ENCODE measurements at places on chromosomes 7 and 10.

GRCh38 chr7:41261080-41261479, 441.8 kb downstream of the INHBA start:
- peak; percentile 0 for DNase-seq

DNA sequence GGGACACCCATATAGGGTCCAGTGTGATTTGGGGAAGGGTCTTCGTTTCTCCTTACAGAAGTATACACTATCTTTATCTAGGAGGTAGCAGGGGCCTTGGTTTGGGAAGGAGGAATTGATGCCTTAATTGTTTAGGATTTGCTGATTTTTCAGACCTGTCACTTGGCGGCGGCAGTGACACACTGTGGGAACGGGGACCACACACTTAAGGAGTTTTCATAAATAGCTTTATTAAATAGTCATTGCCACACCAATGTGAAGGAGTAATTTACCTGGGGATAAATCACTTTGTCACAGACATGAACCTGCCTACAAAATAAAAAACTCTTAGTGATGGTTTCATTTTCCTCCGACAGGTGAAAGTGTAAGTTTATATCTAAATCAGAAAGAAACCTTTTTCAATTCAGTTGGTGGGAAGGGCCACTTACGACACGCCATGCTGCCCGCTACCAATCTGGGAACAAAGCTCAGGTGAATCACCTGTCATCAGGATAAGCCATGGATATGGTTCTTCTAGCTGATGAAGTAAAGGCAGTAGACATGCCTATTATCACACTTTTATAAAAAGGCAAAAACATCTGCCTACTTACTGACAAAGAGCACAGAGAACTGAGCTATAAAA, 12.3 kb upstream of the ENO4 start:
- DNase-seq: peak; percentile 44

- DNase-seq: peak; percentile 15
These were observed 13.6 kb downstream of the GIMAP4 start for GRCh38 chr7:150580638-150581394.

DNA sequence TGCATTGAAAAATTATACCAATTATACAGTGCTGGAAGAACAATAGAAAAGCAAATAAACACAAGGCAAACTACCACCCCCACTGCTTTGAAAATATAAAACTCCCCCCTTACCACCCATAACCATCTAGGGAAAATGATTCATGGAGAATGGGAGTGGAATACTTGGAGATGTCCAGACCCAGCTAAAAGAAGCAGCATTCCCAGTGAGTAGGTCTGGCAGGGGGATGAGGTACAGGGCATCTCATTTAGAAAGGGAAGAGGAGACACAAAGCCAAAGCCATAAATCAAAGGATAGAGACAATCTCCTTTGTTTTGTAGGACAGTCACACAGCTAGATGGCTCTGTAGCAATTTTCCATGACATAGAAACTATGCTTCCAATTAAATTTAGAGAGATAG, 36.0 kb upstream of the DGKI start:
- no peak for DNase-seq

- DNase-seq: peak; percentile 3
These were observed 24.0 kb downstream of the ELFN1 start for GRCh38 chr7:1693991-1694524.

- DNase-seq: peak; percentile 51
These were observed 503 bp downstream of the CROT start for GRCh38 chr7:87345962-87346371.

DNA sequence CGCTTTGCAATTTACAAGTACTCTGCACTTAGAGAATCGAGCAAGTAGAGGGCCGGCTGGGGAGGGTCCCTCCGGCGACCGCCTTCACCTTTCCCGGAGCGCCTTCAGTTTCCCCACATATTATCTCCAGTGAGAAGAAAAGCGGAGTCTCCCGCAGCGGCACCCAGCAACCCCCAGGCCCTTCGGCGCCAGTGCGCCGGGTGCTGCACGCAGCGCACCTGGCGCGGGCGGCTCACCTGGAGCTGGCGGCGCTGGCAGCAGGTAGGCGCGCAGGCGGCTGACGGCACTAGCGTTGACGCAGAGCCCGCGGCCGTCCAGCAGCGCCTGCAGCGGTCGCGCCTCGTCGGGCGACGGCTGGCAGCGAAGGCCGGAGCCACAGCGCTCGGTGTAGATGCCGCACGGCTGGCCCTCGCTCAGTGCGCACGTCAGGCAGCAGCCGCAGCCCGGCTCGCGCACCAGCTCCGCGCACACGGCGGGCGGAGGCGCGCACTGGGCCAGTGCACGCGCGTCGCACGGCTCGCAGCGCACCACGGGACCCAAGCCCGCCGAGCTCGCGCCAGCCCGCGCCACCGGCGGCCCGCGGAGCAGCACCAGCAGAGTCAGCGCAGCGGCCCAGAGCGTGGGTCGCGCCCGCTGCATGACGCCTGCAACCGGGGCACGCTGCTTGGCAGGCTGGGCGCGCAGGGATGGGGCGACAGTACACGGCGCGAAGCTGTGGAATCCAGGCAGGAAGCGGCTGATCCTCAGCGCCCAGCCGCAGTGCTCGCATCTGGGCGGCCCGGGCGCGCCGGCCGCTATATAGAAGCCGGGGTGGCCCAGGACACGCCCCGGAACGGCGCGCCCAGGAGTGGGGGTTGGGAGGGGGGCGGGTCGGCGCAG, at the start of gene IGFBP3:
TSS of gene IGFBP3 (minus strand) at position 771 of the 879 bp plus-strand sequence. CDS start at position 639, 132 bp downstream.
- DNase-seq: no peak

DNA sequence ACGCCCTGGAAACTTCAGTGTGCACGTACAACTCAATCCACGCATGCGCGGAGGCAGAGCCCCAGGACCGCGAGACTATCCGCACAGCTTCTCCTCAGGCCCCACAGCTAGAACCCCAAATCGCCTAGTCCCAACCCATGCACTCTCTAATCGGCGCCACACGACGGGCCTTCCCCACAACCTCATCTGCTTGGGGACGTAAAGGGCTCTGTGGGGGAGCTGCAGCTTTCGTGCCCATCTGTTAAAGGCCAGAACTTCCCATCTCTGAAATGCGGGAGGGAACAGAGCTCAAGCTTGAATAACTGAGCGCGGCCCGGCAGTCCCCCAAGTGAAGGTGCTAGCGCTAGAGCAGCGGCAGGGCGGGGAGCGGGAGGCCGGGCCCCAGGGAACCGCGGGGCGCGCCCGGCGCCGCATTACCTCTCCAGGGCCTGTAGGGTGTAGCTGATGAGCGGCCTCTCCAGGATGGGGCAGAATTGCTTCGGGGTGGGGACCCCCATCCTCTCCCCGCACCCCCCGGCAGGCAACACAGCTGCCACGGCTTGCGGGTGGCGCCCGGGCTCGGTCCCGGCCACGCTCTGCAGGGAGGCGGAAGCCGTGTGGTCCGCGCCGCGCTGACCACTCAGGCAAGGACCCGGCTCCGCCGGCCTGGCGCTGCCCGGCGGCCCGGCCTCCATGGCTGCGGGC, 547 bp downstream of the CRPPA start:
- peak; percentile 93 for DNase-seq

GRCh38 chr10:83673316-83673715, 466.0 kb upstream of the GHITM start:
- DNase-seq: no peak

DNA sequence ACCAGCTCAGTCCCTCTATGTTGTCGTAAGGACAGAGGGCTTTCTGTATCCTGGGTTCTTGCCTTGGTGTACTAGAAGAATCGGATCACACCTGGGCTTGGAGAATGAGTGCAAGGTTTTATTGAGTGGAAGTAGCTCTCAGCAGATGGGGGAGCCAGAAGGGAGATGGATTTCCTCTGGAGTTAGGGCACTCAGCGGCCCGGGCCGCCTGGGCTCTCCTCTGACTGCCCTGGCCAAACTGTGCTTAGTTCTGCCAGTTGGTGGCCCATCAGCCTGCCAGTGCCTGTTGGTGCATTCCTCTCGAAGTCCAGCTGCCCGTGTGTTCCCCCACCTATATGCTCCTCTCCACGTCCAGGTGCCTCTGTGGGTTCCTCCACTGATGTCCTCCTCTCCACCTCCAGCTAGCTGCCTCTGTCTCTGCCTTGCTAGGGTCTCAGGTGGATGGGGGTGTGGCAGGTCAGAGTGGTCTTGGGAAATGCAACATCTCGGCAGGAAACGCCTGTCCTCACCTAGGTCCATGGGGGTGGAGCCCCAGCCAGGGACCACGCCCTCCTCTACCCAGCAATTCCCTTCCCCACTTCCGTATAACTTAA, 148.6 kb downstream of the PPP1R3A start:
- no peak for DNase-seq

GRCh38 chr10:43260911-43261577, 5.8 kb downstream of the RASGEF1A start:
- DNase-seq: no peak

GRCh38 chr10:716821-717220, 27.4 kb upstream of the DIP2C start:
- no peak for DNase-seq

- DNase-seq: no peak
These were observed 138.0 kb downstream of the DYNC1I1 start for GRCh38 chr7:95910341-95910740.

DNA sequence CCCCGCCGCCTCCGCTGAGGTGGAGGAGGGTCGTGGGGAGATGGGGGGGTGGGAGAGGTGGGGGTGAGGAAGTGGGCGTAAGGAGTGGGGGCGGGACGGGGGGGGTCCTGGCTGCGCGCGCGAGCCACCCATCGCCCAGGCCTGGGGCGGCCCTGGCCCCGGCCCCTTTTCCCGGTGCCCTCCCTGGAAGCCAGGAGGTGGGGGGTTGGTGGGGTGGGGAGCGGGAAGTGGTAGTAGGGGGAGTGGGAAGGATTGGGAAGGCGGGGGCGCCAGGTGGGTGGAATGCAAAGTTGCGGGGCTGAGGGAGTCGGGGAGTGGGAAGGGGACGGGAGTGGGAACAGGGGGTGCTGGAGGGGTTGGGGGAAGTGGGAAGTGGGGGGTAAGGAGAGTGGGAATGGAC, 319 bp upstream of the MMD2 start:
- no peak for DNase-seq

DNA sequence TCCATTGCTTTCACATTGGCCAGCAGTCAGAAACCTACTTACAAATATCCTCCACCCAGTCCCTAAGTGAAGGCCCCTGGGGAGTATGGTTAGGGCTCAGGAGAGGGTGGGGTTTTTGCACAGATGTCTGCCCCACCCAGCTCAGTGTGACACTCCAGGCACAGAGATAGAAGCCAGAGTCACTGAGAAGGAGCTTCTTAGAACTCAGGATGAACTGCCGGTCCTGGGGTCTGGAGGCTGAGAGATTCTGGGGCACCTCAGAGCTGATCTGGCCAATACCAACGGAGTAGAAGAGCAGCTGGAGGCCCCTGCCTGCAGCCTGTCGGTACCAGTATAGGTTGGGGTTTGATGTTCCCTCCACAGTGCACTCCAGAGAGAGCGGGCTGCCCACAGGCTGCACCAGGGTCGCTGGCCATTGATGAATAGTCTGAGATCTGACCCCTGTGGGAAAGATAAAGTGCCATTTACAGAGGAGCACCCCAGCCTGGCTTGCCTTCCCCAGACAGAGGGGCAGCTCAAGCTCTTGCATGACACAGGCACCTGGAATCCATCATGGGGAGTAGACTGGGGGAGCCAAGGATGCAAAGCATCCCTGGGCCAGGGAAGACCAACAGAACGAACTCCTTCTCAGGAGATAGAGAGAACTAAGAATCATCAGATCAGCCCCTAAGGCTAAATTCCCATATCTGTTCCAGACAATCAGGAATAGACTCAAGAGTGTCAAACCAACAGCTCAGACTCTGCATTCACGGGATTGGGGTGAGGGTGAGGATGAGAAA, 41.9 kb downstream of the PRSS2 start:
- DNase-seq: no peak

DNA sequence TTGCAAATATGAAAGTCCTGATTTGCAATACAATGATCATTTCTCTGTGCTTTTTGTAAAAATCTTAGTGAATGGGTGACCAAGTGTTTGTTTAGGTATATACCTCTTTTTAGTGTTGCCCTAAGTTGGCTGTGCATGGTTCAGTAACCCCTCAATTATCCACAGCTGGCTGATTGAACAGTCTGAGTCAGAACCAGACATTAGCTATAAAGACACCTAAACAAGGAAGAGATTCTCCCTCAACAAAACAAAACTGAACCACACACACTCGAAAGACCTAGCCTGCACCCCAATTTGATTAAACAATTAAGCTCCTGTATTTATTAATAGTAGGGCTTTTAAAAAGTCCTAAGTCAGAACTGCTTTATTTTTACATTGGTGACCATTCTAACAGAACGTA, 2.8 kb downstream of the RSBN1L start:
- DNase-seq: peak; percentile 61

DNA sequence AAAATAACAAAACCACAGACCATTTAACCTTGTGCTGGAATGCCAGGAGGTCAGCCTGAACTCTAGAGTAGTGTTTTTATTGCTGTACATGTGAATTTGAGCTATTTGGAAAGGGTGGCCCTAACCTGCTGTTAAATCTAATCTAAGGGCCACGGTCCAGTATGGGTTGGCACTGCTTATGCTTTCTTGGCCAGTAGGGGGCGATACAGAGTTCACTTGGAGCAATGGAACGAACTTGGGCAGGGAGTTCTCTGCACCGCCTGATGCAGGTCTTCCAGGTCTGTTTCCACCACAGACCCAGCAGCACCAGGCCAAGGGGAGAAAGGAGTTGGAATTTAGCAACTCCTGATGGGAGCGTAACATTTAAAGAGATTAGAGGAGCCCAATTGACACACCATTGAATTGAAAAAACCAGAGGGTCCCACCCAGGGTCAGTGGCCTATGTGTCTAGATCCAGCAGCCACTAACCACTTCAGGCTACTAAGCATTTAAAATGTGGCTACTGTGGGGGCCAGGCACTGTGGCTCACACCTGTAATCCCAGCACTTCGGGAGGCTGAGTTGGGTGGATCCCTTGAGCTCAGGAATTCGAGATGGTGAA, 75.7 kb upstream of the EFCAB10 start:
- DNase-seq: peak; percentile 50

DNA sequence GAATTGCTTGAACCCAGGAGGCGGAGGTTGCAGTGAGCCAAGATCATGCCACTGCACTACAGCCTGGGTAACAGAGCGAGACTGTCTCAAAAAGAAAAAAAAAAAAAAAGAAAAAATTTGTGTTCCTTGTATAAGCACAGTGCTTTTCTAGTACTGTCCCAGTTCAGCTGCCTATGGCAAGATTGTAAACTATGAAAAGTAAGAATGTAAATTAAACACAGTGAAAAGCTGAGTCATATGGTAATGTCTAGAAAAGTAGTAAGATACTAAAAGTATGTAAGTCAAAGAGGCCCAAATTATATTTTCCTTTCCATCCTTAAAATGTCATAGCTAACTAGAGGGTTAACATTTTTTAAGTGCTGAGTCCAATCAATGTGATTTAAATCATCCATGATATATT, 42.8 kb downstream of the RBM20 start:
- DNase-seq: no peak

DNA sequence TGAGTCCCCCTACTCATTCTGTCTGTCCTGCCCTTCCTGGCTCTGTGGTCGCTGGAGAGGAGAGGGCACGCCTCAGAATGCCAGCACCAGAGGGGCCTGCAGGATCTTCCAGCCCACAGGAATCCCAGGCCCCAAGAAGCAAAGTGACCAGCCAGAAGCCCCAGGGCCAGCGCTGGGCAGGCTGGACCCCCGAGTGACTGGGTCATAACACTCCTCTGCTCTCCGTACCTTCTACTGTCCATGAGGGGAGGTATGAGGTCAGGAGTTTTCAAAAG, 102.6 kb upstream of the GPR26 start:
- DNase-seq: no peak
